ENCODE measurements at places on chromosomes 7 and 10.

DNA sequence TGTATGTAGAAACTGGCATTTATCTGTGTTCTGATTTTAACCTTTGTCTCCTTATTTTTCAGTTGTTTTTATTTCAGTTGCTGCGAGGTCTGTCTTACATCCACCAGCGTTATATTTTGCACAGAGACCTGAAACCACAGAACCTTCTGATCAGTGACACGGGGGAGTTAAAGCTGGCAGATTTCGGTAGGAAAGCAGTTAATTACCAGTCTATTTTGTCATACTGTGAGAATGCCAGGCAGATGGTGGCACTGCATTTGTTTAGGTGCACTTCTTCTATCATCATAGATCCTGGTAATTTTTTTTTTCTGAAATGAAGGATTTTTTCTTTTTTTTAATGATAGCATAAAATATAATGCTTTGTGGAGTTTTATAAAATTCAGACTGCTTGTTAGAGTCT, 321.4 kb downstream of the CDK14 start:
- no peak for DNase-seq

DNA sequence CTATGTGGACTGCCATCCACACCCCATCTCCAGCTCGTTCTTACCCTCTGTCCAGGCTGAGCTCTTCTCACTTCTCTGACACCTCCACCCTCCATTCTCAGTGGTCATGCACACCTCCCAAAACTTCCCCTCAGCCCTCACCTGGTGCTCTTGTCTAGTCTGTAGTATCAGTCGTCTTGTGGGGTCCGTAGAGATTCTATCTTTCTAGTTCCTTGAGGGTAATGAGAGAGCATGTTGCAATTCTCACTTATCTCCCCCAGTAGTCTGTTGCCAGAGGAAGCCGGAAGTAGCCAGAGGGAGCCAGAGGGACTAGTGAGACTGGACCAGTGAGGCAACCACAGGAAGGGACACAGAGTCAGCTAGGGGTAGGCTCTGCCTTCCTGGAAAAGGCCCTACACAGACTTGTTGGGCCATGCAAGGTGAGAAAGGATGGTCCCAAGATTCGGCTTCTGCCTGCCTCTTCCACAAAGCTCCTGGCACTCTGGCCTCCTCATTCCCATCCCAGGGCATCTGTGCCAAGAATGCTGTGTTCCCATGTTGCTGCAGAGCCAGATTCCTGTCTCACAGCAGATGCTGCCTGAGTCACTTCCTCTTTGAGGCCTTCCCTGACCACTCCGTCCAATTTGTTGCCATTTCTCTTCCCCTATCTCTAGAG, 50.6 kb upstream of the DUSP5 start:
- no peak for DNase-seq

- DNase-seq = no peak
Observed at GRCh38 chr7:29139796-29140195, 6.5 kb downstream of the CPVL start.

GRCh38 chr10:93075369-93076221, 1.9 kb downstream of the CYP26A1 start:
- DNase-seq = no peak

DNA sequence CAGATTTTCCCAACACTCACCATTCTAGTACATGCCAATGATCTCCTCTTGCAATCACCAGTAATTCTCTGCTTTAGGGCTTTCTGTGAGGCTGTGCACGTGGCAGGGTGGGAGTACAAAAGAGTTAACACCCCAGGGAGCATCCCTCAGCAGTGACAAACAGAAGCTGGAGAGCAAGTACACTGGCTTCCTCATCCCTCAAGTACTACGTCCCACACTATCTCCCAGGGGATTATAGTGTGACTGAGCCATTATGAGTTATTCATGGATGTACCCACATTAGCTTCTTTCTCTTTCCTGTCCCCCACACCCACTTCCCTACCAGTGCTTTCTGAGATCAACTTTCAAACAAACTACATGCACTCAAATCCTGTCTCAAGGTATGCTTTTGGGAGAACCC, 1216.5 kb upstream of the AUTS2 start:
- no peak for DNase-seq

DNA sequence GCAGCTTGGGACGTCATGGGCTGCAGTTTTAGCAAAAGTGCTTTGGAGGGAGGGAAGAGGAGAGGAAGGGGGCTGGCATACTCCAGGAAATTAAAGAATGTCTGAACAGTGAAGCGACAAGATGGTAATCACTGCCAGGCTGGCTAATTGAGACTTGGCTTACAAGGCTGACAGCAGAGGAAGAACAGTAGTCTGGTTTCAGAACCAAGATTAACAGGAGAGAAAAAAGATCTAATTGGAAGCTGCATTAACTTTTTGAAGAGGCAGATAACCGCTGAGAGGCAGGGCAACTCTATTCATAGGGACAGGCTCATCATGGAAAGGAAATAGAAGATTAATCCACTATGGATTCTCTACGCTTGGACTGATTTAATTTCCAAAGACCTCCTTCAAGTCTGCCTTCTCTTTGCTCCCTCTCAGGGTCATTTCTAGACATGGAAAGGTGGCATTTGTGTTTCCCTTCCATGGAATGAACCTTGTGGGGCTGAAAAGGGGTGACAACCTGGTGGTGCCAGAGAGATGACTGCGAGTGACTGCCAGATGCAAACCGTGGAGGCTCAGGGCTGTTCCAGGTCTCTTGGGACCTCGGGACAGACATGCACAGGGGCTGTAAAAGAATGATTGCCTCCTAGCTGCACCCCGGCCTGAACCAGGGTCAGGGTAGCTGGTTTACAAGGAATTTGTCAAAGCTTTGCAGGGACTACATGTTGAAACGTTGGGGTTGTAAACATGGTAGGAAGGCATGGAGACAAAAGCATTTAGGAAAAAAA, 210.2 kb upstream of the NPY start:
- no peak for DNase-seq

DNA sequence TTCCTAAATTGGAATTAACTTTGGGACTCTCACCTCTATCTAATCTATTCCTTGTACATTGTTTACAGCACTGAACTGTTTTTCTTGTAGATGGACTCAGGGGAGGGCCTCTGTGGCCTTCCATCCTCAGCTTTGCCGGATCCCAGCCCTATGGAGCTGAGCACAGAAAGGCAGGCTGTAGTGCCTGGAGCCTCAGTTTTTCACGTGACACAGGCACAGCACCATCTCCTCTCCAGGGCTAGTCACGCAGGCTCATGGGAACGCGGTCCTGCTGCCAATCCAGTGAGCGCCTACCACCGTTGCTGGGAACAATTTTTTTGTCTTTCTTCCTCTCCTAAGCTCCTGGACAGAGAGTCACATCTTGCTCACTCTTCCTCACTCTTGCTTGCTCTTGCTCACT, 75.6 kb upstream of the DDC start:
- no peak for DNase-seq

DNA sequence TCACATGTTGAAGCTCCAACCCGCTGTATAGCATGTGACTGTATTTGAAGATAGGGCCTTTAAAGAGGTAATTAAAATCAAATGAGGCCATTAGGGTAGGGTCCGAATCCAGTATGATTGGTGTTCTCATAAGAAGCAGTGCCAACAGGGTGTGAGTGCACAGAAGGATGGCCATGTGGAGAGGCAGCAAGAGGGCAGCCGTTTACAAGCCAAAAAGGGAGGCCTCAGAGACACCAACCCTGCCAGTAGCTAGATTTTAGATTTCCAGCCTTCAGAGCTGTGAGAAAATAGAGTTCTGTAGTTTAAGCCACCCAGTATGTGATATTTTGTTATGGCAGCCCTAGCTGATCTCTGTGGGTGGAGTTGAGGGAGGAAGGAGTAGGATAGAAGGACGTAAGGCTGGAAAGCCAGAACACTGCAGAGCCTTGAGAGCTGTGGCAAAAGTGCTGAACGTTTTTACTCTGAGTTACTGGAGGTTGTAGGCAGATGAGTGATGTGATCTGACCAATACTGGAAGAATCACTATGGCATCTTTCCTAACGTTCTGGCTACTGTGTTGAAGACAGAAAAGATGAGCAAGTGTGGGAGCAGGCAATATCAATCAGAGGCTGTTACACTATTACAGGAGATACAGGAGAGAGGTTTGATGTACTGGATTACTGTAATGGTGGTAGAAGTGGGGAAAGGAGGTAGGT, 334.9 kb downstream of the ELMO1 start:
- DNase-seq = no peak

DNA sequence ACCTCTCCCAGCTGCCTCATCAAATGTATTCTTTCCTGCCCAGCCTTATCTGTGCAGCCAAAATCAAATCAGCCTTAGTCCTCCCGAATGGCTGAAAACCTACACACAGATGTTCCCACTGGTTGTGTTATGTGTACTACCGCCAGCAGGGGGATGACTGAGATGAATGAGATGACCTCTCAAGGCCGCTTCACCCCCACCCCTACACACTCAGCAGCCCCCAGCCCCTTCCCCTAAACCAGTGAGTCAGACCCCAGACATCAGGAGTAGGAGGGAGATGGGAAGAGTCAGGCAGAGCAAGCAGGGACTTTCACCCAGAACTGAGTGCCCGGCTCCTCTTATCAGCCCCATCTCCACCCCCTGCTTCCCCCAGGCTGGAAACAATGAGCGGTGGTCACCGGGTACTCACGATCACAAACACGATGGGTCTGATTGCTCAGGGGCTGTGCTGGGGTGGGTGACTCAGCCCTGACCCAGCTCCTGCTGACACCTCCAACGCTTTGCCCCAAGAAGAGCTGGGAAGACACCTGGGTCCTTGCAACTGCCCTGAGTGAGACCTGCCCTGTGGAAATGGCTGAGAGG, 6.5 kb upstream of the C10orf105 start:
- DNase-seq = peak; percentile 62
